ENCODE measurements at places on chromosomes 1 and 21.

- peak; percentile 86 for DNase-seq
Measured at GRCh38 chr1:21261551-21262292, 28.5 kb downstream of the ECE1 start.

DNA sequence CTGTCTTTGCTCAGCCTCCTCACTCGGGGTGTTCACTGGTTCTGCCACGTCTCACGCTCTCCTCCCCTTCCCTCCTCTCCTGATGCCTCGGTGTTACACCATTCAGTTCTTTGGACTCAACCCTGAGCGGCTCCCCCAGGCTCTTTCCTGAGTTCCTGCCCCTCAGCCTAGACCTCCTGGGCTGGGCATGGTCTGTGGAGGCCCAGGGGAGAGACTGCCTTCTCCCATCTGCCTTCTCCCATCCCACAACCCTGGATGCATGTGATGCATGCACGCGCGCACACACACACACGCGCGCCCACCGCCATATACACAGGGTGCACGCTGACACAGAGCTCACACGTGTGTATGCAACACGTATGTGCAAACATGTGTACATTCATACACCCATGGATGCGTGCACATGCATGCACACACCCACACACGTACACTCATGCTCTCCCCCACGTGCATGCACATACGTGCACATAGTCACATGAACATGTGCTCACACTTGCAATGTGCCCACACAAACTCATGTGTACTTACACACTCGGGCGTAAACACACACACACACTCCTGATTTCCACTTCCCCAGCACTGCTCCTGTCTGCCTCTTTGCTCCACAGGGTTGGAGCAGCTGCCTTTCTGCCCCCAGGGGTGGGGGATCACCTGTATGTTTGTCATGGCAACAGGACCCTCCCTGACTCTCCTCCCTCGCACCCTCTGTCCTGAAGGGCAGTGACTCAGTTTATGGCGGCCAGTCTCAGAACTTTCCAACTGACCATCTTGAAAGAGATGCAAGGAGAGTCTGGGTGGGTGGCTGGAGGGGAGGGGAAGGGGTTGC lies 59.0 kb downstream of the HUNK start:
- DNase-seq, result no peak

- DNase-seq, result peak; percentile 30
Measured at GRCh38 chr1:34787461-34788420, 5.1 kb upstream of the GJA4 start.

- no peak for DNase-seq
Measured at GRCh38 chr1:226475142-226475511, 67.2 kb upstream of the PARP1 start.

- DNase-seq, result no peak
Measured at GRCh38 chr1:222926566-222926965, 111.7 kb downstream of the DISP1 start.

DNA sequence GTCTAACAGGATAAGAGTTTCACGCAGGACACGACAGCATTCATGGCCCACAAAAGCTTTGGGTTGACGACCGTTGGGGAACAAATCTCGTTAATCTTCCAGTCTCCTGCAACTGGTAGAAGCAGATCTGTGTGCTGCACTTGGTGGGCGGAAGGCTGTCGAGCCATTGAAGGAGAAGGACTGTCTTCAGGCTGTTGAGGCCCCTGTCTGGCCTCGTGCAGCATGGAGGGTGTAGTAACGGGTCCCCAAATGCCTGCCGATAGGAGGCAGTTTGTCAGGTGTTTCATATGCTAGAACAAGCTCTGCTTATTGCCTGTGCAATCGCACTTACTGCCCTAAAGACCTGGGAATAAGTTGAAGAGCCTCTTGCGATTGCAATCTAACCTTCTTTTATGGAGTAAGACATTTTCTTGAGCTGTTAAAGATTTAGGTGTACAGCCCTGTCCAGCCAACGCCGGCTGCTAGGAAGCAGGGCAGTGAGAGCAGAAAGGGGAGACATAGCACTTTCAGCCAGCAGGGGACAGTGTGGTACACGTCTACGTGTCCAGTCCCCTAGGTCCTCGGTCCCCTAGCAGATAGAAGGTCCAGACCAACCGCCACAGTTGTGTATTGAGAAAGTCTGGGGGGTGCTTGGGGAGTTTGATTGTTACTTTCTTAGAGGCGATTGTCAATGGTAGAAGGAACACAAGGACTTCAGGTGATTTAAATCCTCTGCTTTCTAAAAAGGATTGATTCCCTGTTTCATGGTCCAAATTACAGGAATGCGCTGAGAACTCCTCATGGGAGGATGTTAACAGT lies 102.3 kb upstream of the TMPRSS2 start:
- DNase-seq, result no peak
